ENCODE measurements at places on chromosomes 11 and 22. TPM values are rescaled to one million over a fixed set of nuclear protein-coding genes. Genes with fewer than 3 reads are reported as not detected.

- no peak overlapping the region for H3K4me3 ChIP-seq
- H3K36me3 ChIP-seq = peaks cover 27% of the 10 kb centered on the region
- H3K4me1 ChIP-seq = peaks cover 57% of the 10 kb centered on the region
- DNase-seq = no peak
- no peak overlapping the region for H3K27ac ChIP-seq
Measured at GRCh38 chr22:39414886-39415285, 15.3 kb downstream of the TAB1 start.

Gene API5
- total RNA-seq = 163 TPM

DNA sequence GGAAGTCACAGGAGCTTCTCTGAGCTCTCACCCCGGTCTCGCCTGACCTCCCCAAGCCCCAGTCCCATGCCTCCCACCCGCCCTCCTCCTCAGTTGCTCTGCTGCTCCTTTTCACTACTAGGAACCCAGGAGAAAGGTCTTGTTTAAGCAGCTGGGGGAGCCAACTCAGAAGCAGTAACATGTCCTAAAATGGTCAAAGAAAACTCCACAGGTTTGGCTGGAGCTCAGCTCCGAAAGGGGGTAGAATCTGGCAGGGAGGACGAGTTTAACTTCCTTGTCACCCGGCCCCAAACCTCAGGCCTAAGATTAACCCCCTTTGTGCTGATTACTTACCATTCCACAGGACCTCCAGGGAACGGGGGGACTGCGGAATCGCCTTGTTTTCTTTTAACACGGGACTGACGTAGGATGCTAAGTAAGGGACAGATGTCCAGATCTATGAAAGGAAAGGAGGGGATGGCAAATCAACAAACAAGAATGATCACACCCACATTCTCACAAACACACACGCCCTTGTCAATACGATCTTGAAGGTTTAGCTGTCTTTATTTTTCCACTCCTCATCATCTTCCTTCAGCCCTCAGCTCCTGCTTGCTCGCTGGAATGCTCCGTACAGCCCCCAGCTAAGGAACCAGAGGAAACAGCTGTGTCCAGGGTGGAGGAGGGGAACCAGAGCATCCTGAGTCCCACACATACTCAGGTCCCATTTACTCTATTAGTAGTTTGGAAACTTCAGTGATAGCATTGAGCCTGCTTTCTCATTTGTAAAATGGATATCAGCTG, 13.5 kb downstream of the PCSK7 start:
- H3K27ac ChIP-seq = no peak overlapping the region
- no peak overlapping the region for H3K4me3 ChIP-seq
- no peaks in the 10 kb centered on the region for H3K27me3 ChIP-seq
- peaks cover 61% of the 10 kb centered on the region for H3K36me3 ChIP-seq

Gene FAM181B
- total RNA-seq = not detected

Gene OR56A1
- not detected for total RNA-seq

Gene OR5P2
- not detected for total RNA-seq

GRCh38 chr11:14356342-14356741, 2.6 kb downstream of the RRAS2 start:
- H3K4me3 ChIP-seq = no peak overlapping the region
- peaks cover 9% of the 10 kb centered on the region for H3K36me3 ChIP-seq

DNA sequence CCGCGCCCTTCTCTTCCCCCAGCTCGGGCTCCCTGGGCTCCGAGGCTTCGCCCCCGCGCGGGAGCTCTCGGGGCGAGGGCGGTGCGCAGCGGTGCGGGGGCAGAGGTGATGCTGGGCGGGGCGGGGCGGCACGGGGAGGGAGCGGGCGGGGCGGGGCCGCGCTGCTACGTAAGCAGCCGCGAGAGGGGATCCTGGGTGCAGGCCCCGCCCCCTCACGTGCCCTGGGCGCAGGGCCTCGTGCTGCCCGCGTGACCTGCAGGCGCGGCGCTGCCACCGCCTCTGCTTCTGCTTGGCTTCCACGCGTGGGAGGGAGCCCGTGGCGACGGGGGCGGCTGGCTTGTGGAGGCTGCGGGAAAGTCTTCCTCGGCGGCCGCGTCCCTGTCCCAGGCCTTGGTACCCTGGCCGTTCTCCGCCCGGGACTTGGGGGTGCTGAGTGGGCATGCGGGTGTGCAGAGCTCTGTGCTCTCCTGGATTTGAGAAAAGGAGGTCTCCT, 132.6 kb upstream of the HSD17B12 start:
- peak; percentile 23 for DNase-seq
- no peak overlapping the region for H3K27ac ChIP-seq
- no peak overlapping the region for H3K4me3 ChIP-seq
- H3K36me3 ChIP-seq = no peaks in the 10 kb centered on the region
- peaks cover 2% of the 10 kb centered on the region for H3K4me1 ChIP-seq

Gene SLC5A1
- not detected for total RNA-seq

GRCh38 chr11:73376160-73376802, at the start of gene RELT:
Gene RELT, plus strand, starts transcription at chr11:73376399. Its CDS starts 12,738 bp downstream, at chr11:73389137.
- peaks cover 33% of the 10 kb centered on the region for H3K4me1 ChIP-seq
- peaks cover 5% of the 10 kb centered on the region for H3K36me3 ChIP-seq
- no peaks in the 10 kb centered on the region for H3K27me3 ChIP-seq
- H3K27ac ChIP-seq = peak within 1 kb of the TSS; percentile 93

Gene ADM
- 11.7 TPM for total RNA-seq

Measured in activated CD4-positive, alpha-beta T cell treated with anti-CD3 and anti-CD28 coated beads for 36 hours (primary cell).